ENCODE measurements at places on chromosomes 6 and 20. TPM values are rescaled to one million over a fixed set of nuclear protein-coding genes. Genes with fewer than 3 reads are reported as not detected.

- no peaks in the 10 kb centered on the region for H3K27me3 ChIP-seq
- no peak overlapping the region for H3K4me3 ChIP-seq
- peak overlapping the region; percentile 37 for H3K27ac ChIP-seq
These were observed 54.9 kb downstream of the UBR2 start for GRCh38 chr6:42618686-42619085.

GRCh38 chr6:67450641-67451040 is 1184.4 kb upstream of the ADGRB3 start:
- H3K4me1 ChIP-seq: no peaks in the 10 kb centered on the region
- DNase-seq: no peak
- H3K27me3 ChIP-seq: no peaks in the 10 kb centered on the region

- H3K27me3 ChIP-seq: no peaks in the 10 kb centered on the region
- peaks cover 22% of the 10 kb centered on the region for H3K4me1 ChIP-seq
- peak overlapping the region; percentile 12 for H3K27ac ChIP-seq
- H3K36me3 ChIP-seq: no peaks in the 10 kb centered on the region
- DNase-seq: no peak
- H3K4me3 ChIP-seq: no peak overlapping the region
These were observed 82.1 kb upstream of the SRSF6 start for GRCh38 chr20:43375591-43375990.

- H3K4me3 ChIP-seq: no peak overlapping the region
- DNase-seq: peak; percentile 42
- peaks cover 21% of the 10 kb centered on the region for H3K27me3 ChIP-seq
- H3K4me1 ChIP-seq: no peaks in the 10 kb centered on the region
These were observed 13.4 kb upstream of the CTNNBL1 start for GRCh38 chr20:37680420-37680819.

DNA sequence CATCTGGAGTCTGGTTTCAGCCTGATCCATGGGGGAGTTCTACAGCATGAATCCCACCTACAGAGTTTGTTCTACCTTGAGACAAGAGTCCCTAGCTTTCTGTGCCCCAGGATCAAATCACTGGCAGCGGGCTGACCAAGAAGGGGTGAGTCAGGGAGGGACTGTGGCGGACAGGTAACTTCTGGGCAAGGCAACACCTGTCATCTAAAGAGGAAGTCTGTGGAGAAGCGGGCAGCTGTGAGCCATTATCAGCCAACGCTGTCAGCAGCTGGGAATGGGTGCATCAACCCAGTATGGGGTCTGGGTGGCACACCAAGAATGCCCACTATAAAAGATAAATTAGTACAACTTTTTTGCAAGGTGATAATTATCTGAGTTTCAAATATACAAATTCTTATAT is 45.9 kb downstream of the UBE3D start:
- no peak for DNase-seq
- no peaks in the 10 kb centered on the region for H3K4me1 ChIP-seq
- H3K36me3 ChIP-seq: no peaks in the 10 kb centered on the region
- no peak overlapping the region for H3K4me3 ChIP-seq
- H3K27me3 ChIP-seq: no peaks in the 10 kb centered on the region

DNA sequence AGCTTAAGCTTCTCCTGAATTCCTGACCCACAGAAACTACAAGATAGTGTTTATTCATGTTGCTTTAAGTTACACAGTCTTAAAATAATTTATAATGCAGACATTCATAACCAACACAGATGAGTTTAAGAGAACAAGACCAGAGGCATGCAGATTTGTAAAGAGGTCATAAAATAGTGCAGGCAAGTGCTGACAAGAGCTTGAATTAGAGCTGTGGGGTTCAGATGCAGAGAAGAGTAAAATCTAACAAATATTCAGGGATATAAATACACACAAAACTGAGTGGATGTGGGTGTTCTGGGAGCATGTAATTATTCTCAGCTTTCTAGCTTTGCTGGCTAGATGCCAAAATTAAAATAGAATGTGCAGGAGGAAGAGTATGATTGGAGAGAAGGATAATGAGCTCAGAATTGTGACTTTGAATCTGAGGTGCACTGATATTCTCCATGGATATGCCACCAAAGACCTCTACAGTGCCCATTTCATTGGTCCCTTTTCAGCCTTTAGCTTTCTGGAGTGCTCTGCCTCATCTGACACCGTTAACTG is 291.9 kb upstream of the SGK1 start:
- no peaks in the 10 kb centered on the region for H3K4me1 ChIP-seq
- H3K27ac ChIP-seq: no peak overlapping the region
- no peaks in the 10 kb centered on the region for H3K27me3 ChIP-seq
- no peak overlapping the region for H3K4me3 ChIP-seq
- no peak for DNase-seq
- no peaks in the 10 kb centered on the region for H3K36me3 ChIP-seq

DNA sequence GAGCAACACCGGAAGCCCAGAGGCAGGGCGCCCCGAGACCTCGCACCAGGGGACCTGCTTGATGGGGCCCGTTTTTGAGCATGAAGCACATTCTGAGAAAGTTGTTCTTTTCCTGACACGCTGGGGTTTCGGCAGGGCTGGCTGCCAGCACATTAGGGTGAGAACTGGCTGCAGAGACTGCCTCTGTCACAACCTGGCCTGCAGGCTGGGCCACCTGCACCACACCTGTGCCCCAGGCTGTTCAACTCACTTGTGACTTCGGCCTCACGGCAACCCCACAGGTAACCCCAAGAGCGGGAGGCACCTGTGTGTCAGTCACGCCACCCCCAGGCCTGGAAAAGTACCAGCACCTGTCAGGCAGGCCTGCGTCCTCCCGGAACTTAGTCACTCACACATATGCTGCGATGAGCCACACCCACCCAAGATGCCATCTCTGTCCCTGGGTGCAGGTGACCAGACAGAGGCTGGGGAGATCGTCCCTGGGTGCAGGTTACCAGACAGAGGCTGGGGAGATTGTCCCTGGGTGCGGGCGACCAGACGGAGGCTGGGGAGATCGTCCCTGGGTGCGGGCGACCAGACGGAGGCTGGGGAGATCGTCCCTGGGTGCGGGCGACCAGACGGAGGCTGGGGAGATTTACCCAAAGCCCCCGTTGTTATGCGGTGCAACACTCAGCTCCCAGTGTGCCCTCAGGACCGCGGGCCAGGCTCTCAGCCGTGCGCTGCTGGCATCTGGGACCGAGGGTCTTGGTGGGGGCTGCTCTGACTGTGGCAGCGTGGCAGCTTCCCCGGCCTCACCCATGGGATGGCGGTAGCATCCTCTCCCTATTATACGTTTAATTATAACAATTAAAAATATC is 82.5 kb upstream of the BHLHE23 start:
- peaks cover 4% of the 10 kb centered on the region for H3K27me3 ChIP-seq
- H3K4me1 ChIP-seq: no peaks in the 10 kb centered on the region
- H3K36me3 ChIP-seq: no peaks in the 10 kb centered on the region
- peak; percentile 23 for DNase-seq

DNA sequence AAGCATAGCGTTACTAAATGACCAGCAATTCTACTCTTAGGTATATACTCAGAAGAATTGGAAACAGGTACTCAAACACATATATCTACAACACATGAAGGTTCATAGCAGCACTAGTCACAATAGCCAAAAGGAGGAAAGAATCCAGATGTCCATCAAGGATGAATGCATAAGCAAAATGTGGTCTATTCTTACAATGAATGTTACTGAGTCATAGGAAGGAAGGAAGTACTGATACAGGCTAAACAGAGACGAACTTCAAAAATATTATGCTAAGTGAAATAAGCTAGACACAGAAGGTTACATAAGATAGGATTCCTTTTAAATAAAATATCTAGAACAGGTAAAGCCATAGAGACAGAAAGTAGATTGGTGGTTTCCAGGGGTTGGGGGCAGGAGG is 93.5 kb downstream of the MAP3K7 start:
- DNase-seq: peak; percentile 30
- H3K4me1 ChIP-seq: no peaks in the 10 kb centered on the region
- H3K36me3 ChIP-seq: no peaks in the 10 kb centered on the region
- no peak overlapping the region for H3K27ac ChIP-seq

DNA sequence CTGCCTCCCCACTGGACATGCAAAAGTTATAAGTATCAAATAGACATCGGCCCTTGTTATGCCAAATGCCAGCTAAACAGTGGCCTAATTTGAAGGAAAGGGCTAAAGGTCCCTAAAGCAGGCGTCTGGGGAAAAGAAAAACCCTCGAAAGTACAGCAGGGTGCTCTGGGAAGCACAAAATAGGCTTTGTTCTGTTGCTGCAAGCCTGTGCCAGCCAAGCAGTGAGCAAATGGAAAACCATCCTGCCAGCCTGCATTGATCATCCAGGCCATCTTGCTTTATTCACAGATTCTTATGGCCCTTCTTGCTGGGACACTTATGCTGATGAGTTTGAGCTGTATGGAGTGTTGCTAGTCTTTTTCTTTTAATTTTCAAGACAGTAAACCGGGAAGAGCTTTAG is 62.2 kb upstream of the PLEKHG1 start:
- H3K27ac ChIP-seq: no peak overlapping the region
- DNase-seq: no peak
- no peaks in the 10 kb centered on the region for H3K4me1 ChIP-seq
- no peaks in the 10 kb centered on the region for H3K36me3 ChIP-seq
- H3K27me3 ChIP-seq: peaks cover 3% of the 10 kb centered on the region
- H3K4me3 ChIP-seq: no peak overlapping the region

DNA sequence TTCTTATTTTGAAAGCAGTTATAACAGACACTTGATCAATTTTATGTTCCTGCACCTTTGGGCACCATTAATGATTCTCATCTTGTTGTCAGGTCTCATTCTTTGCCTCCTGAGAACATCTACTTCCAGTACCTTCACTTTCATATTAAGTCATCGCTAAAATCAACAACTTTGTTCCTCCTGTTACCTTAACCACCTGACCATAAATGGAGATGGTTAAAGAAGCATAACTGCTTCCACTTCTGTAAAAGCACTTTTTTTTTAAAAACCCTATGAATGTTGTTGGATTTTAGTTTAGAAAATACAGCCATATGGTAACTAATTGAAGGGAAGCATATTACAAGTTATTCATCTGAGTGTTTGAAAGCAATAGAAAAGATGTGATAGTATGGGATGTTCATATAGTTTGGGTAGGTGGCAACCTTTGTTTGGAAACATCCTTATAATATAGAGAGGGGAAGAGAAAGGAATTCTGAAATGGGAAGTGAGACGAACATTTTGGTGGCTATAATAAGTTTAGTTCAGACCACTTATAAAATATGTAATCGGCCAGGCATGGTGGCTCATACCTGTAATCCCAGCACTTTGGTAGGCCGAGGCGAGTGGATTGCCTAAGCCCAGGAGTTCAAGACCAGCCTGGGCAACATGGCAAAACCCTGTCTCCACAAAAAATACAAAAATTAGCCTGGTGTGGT is 53.9 kb downstream of the AFG1L start:
- H3K4me3 ChIP-seq: no peak overlapping the region
- H3K36me3 ChIP-seq: no peaks in the 10 kb centered on the region
- no peaks in the 10 kb centered on the region for H3K27me3 ChIP-seq
- no peaks in the 10 kb centered on the region for H3K4me1 ChIP-seq

DNA sequence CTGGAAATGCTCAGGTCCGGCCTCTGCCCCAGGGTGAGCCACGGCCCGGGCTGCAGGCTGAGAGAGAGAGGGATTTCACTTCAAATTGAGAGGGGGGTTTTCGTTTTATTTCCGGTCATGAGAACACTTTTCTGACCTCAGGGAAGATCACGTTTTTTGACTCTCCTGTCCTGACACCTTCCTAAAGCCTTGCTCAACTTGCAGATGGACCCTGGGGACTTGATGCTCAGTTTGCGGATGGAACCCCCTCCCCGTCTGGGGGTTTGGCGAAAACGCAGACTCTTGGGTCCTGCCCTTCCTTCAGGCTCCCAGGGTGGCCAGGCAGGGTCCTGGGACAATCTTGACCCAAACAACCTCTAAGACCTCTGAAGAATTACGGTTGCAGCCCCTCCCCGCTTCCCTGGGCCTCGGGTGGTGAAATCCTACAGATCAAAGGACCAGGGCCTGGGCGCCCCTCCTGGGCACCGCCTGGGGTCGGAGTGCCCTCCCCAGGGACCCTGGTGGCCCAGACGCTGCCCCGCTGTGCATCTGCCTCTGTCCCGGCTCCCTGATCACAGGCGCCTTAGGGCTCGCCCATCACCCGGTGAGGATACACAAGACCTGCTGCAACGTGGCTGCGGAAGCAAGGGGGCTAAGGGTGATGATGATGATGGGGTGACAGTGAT is 148.2 kb downstream of the ERMARD start:
- H3K36me3 ChIP-seq: no peaks in the 10 kb centered on the region
- no peak overlapping the region for H3K27ac ChIP-seq
- H3K27me3 ChIP-seq: no peaks in the 10 kb centered on the region

GRCh38 chr6:12576389-12576788 is 140.2 kb upstream of the PHACTR1 start:
- DNase-seq: no peak
- no peak overlapping the region for H3K27ac ChIP-seq
- no peaks in the 10 kb centered on the region for H3K36me3 ChIP-seq

DNA sequence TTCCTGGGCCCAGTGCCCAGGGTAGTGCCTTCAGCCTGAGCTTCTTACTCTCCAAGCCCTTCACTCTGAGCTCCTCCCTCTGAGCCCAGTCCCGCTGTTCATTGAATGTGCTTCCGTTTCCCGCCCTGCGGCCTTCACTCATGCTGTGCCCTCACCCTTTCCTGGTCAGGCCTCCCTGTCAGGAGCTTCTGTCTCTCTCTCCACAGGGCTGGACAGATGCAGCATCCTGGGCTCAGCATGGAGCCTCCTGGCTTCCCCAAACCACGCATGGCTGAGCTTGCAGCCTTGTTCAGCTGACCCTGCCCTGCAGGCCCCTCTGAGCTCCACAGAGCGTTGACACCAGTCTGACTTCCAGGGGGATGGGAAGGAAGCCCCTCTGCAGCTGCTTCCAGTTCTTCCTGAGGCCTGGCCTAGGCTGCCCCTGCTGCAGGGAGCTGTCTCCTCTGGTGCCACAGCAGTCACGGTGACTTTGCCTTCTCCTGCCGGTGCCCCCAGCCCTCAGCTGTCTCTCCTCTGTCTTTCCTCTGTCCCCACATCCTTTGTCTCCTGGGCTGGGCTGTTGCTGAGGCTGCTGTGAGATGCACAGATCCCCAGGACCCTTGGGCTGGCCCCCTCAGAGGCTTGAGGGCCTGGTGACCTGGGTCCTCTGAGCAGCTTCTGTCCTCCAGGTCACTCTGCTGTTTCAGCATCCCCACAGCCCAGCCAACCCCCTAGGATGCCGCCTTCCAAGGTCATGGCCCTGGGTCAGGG is 7.9 kb upstream of the MYT1 start:
- H3K4me1 ChIP-seq: no peaks in the 10 kb centered on the region
- no peak overlapping the region for H3K4me3 ChIP-seq
- DNase-seq: peak; percentile 80

The TRERF1 gene
- total RNA-seq: 4.7 TPM

The COL20A1 gene
- total RNA-seq: not detected

The TCF15 gene
- not detected for total RNA-seq
